Effector memory CD4-positive, alpha-beta T cell (primary cell): ENCODE measurements at places on chromosomes 6 and 20.

DNA sequence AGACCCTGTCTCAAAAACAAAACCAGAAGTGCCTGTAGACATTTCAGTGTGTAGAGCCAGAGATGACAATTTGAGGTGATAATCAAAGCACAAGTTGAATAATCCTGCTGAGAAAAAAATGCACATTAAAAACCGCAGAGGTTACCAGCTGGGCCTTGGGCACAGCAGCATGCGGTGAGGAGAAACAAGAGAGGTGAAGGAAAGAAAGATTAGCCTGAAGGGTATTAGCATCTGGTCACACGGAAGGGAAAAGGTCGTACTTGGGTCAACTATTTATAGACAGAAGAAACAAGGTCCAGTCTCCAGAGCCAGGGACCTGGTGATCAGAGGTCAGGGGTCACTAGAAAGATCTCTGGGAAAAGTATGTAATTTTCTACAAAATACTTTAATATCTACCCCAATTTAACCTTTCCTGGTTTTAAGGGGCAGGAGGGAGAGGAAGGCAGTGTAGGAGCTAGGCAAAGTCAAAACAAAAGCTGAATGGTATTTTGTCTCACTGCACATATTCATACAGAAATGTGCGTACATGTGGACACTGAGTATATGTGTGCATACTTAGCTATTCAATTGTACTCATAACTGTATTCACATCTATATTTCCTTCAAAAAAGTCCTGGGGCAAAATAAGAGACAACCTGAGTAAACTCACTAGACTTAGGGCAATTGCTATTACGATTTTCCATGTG, 10.1 kb downstream of the MAP7 start:
- no peak for DNase-seq

GRCh38 chr20:33391722-33392415, 9.4 kb downstream of the CDK5RAP1 start:
- DNase-seq, result no peak

- no peak for DNase-seq
These were observed 526.7 kb downstream of the EPHA7 start for GRCh38 chr6:92892626-92893170.

DNA sequence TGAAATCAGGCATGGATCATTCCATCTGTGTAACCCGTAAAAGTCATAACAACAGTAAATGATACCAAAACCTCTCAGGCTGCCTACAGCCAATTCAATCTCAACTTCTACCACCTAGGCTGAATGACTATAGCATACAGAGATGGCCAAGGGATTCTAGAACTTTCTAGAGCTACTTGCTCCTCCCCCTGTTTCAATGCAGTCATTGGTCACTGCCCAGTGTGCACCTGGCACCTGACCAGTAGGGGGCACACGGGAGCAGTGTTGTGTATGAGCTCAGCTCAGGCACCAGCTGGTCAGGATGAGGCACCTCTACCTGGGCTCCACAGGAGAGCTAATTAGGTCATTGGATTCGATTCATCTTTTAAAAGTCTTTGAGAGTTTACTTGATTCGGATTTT, 86.2 kb downstream of the PLEKHG1 start:
- peak; percentile 2 for DNase-seq

GRCh38 chr6:39849764-39850163, 57.6 kb downstream of the DAAM2 start:
- DNase-seq, result no peak

DNA sequence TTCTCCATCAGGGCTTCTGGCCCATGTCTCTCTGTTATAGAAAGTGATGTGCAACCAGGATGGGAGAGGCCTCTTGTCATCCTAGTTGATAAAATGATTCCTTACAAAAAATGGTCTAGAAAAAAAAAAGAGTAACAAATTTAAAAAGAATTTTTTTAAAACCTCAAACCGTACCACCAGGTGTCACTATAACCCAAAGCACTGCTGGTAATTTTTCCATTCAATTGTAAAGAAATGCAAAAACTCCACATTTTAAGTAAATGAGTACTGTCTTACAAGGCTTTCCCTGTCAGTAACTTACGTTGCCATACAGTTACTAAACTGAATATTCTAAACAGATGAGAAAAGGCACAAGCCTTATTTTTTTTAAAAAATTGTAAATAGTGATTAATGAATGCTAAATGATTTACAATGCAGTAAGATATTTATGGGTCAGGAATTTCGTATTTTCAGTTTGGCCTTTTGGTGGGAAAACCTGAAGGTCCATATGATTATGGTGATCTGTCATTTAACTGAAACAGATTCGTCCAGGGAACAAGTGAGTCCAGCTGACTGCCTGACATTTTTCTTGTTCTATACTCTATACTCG, 95.4 kb downstream of the OGFRL1 start:
- no peak for DNase-seq

DNA sequence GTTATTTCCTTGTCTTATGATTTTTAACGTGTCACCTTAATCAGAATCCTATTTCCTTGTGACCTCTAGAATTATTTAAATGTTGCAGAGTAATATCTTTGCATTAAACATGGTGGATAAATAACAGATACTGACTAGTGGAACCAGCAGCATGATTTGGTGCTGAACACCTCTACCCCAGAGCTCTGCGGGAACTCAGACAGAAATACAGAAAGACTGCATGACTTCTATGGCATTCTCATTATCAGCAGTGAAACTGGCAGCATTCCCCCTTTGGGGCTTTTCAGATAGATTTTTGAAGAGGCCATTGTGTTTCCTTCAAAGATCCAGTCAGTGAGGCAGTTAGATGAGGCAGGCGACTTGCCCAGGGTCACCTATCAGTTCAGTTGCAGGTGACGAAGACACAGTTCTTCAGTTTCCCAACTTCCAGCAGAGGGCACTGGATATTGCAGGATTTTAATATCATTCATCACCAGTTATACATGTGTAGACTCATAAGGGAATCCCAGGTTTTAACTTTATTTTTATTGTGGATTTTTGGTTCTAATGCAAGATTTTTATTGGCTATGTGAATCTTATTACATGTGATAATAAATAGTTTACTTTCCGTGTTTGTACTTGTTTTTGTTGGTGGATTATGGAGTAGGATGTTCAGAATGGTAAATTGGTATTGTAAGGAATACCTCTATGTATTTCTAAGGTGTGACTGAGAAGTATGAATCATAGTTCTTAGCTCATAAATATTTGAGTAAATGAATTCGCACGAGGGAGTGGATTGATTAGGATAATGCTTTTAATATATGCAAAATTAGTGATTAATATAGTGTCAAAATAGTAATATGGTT, 81.3 kb downstream of the AFDN start:
- no peak for DNase-seq

- peak; percentile 61 for DNase-seq
These were observed at the start of gene ZKSCAN8 for GRCh38 chr6:28141500-28142329. ZKSCAN8 (plus strand) TSS chr6:28141883; CDS start chr6:28148408, 6,525 bp downstream.

GRCh38 chr6:38012573-38012972, 193.0 kb downstream of the ZFAND3 start:
- DNase-seq, result no peak

DNA sequence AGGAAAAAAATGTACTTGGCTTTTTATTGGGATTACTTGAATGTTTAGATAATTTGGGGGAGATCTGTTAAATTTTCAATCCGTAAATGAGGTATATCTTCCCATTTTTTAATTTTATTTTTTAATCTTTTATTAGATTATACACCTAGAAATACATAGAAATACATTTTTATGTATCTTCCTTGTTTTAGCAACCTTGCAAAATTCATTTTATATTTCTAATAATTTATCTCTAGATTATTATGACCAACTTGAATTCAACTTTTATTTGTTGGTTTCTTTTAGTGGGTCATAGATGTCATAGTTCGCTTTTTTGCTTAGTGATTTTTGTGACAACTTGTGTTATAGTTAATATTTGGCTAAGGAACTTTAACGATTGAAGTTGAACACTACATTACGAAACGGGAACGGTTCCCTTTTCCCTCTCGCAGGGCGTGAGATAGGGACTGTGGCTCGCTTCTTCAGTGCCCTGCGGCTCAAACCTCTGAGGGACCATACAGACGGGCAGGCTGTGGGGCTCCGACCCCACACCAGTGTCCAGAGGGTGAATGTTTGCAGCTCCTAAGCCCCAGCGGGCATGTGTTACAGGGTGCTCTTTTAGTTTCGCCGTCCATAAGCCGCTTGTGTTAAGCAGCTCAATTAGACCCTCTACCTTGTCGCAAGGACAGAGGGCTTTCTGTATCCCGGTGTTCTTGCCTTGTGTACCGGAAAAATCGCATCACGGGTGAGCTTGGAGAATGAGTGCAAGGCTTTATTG, 53.8 kb downstream of the PRND start:
- no peak for DNase-seq

DNA sequence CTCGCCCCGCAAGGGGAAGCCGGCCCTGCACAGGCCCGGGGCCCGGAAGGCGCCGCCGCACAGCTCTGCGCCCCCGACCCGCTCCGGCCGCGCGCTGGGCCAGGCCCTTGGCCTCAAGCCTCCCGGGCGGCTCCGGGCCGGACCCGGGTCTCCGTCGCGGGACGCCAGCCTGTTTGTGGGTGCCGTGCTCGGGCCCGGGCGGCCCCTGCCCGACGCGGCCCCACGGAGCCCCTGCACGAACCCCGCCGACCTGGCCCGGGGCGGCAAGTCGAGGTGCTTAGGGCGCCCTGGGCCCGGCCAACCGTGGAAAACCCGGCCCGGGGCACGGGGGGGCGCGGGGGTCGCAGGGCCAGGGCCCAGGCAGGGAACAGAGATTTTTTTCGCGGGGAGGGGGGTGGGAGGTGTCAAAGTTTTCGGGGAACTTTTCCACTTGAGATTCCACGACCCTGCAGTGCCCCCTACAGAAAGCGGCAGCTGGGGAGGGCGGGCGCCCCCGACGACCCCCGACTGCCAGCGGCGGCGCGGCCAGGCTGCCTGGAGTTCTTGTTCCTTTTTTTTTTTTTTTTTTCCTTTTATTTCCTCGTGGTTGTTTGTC, 805 bp upstream of the STX16 start:
- no peak for DNase-seq

DNA sequence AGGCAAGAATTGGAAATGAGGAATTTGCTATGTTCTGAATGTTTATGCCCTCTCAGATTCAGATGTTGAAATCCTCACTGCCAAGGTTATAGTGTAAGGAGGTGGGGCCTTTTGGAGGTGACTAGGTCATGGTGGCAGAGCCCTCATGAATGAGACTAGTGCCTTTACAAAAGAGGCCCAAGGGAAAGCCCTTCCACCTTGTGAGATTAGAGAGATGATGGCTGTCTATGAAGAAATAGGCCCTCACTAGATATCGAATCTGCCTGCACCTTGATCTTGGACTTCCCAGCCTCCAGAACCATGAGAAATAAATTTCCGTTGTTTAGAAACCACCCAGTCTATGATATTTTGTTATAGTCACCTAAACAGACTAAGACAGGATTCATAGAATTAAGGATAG, 10.4 kb downstream of the ASIP start:
- DNase-seq, result no peak

DNA sequence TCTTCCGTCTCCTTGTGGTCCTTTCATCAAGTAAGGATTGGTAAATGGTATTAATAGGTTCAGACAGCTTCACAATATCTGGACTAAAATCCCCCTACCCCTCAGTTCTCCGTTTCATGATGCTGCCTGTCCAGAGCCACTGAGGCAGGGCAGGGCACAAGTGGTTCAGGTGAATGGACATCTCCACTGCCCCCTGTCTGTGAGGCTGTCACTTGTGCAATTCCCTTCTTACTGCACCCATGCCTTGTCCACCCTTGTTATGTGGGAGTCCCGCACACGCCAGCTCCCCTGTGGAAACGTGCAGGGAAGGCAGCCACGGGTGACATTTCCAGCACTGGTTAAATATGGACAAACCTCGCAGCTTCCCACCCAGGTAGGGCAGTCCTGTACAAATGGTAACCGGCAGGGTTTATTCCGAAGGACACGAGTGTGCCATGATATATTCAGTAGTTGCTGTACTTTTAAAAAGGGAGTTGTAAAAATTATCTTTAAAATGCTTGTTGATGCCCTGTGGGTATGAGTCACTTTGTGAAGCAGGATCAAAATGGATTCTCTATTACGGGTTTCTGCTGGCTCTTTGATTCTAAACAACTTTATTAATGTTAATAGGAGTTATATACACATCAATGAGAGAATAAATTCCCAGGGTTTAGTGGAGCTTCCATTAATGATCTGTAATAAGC, 73.5 kb downstream of the FYN start:
- no peak for DNase-seq

GRCh38 chr20:56828402-56828801, 199.3 kb downstream of the TFAP2C start:
- DNase-seq, result no peak

DNA sequence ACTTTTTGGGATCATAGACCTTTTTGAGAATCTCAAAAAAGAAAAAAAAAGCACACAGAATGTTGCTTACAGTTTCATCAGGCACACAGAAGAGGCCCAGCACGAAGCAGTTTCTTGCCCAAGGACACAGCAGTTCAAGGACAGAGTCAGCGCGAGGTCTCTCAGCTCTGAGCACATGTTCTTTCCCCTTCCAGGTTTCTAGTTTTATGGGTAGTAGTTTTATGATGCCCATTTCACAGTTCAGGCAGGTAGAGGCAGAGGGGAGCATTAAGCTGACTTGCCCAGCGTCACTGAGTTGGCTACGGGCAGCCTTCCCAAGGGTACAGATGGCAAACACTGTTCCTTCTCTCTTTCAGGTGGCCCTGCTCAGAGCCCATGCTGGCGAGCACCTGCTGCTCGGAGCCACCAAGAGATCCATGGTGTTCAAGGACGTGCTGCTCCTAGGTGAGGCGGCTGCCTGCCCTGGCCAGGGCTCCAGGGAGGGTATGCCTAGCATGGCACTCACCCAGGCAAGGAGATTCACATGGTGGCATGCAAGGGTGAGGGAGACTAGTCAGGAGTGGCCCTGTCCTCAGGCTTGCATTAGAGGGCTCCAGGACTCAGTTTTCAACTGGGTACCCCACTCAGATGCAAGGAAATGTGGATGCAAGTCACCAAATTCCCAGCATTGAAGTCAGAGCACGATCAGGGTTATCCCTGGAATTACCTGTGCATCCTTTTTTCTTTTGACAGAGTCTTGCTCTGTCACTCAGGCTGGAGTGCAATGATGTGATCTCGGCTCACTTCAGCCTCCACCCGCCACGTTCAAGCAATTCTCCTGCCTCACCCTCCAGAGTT, 57.4 kb upstream of the TTPAL start:
- DNase-seq, result no peak

GRCh38 chr6:138377844-138378243, at the start of gene SMIM28:
SMIM28 (plus strand) TSS chr6:138377905; CDS start chr6:138378073, 168 bp downstream.
- DNase-seq, result no peak

- DNase-seq, result no peak
These were observed 88.0 kb downstream of the METTL24 start for GRCh38 chr6:110270165-110270564.
